Anterior cingulate cortex (tissue), 58 donors: ENCODE measurements at places on chromosomes 5 and 9.

DNA sequence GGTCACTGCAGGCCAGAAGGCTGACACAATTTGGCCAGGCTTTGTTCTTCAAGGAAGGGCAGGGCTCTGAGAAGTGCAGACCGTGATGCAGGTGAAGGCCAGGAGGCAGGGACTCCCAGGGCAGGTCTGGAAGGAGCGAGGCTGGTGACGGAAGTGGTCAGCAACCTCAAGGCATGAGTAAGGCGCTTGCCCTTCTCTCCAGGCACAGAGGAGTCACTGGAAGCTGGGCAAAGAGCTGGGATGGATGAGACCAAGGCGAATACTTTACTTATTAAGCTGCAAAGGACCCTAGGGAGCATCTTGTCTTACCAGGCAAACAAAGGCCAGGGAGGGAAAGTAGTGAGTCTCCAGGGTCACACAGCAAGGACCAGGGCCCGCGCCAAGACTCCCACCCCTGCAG lies 18.6 kb downstream of the IRF1 start:
- no peak for DNase-seq

- DNase-seq, result no peak
These were observed 17.9 kb upstream of the KIF4B start for GRCh38 chr5:154995679-154996078.

GRCh38 chr5:89036704-89037489 lies 153.9 kb upstream of the MEF2C start:
- no peak for DNase-seq

- DNase-seq, result no peak
These were observed 38.9 kb downstream of the DAB2IP start for GRCh38 chr9:121690316-121690715.

GRCh38 chr9:94557376-94557775 lies 2.5 kb downstream of the PCAT7 start:
- DNase-seq, result no peak

GRCh38 chr5:87588316-87588715 lies 175.6 kb upstream of the CCNH start:
- DNase-seq, result no peak

DNA sequence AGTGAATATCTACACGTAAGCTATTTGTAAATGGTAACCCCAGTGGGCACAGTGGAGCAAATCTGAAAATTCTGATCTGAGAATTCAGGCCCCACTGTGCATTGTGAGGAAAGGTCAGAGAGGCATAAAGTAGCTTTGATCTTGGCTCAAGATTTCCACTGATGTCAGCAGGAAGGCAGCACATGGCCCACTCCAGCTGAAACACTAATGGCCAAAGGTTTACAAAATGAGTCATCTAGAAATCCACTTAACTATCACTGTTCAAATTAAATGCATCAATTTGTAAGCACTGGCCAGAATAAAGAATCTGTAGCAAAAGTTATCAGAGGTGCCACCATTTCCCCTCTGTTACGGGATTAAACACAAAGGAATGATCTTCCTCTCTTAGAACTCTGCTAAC lies 191.6 kb downstream of the C9orf152 start:
- DNase-seq, result no peak

GRCh38 chr5:160082614-160083500 lies 36.4 kb downstream of the PWWP2A start:
- no peak for DNase-seq

- DNase-seq, result no peak
These were observed 28.5 kb upstream of the TNFSF15 start for GRCh38 chr9:114834386-114834785.

GRCh38 chr5:151267491-151268260 lies 14.7 kb downstream of the GM2A start:
- no peak for DNase-seq
